ENCODE measurements at places on chromosomes 1 and 21.

- no peak for DNase-seq
These were observed 1.3 kb downstream of the RIMS3 start for GRCh38 chr1:40664167-40664537.

DNA sequence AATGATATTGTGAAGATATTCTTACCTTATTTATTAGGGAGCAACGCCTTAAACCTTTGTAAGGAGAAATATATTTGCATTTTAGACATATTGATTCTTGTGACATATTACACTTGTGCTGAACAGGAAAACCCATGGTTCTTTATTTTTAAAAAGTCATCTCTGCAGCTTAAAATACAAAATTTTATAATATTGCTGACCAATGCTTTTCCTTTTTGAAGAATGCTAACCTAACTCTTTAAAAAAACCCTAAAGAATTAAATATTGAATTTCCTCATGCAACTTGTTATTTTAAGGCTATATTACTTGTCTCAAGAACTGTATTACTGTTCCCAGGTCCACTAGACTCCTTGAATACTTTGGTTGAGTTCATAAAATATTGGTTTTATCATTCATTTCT is 99.0 kb downstream of the NEK7 start:
- no peak for DNase-seq

GRCh38 chr1:241639623-241640148 is 483 bp downstream of the CHML start:
- DNase-seq, result no peak

- no peak for DNase-seq
These were observed at the start of gene TTC39A for GRCh38 chr1:51330331-51331201. TTC39A (minus strand) TSS chr1:51330562; CDS start chr1:51330477, 85 bp downstream.

DNA sequence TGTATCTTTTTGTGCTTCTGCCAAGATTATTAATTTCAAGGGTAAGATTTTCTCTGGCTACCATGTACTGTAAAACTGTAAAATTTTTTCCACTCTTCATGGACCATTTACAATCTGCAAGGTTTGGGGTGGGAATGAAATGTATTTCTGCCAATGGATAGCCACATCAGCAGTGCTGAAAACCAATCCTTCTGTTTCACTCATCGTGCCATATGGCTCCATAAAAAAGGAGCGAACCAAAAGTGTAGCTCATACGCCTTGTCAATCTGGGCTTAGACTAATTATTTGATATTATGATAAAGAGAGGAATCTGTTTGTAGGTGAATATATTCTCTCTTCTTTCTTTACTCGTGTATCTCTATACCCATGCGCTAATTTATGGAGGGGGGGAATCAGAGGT is 3.0 kb upstream of the SLC44A5 start:
- no peak for DNase-seq

DNA sequence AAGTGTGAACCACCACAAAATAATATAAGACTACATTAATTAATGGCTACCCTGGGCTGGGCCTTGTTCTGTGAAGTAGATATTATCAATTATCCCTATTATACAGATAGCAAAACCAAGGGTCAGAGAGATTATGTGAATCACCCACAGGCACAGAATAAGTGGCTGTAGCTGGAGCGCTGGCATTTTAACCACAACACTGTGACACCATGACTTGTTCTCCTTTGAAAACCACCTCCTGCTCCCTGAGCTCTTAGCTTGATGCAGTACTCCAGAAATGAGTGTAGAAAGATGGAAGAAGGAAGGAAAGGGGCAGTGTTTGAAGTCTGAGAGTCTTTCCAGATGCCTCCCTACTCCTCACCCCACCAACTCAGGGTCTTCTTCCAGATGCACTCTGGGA is 29.5 kb upstream of the JUN start:
- no peak for DNase-seq

- no peak for DNase-seq
These were observed 556.5 kb upstream of the BRINP3 start for GRCh38 chr1:191034132-191034531.

- DNase-seq, result no peak
These were observed 12.1 kb downstream of the TRAPPC3 start for GRCh38 chr1:36137226-36137625.

DNA sequence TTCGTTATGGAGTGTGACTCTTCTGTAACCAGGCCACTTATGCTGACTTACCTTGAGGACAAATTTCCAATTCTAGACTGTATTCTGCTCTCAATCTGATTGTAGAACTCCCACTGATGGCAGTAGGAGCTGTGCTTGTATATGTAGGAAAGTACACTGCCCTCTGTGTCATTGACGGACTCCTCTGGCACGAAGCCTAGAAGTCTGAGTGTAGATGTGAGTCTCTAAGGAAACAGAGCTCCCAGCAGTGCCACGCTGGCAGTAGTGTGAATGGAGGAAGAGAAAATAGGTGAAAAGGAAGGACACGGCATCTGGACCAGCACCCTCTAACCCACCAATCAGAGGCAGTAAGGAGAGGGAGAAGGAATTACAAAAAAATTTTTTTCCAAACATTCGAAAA is 130.4 kb upstream of the ADGRL2 start:
- peak; percentile 87 for DNase-seq

GRCh38 chr1:183079712-183080388 is 56.6 kb downstream of the LAMC1 start:
- no peak for DNase-seq

DNA sequence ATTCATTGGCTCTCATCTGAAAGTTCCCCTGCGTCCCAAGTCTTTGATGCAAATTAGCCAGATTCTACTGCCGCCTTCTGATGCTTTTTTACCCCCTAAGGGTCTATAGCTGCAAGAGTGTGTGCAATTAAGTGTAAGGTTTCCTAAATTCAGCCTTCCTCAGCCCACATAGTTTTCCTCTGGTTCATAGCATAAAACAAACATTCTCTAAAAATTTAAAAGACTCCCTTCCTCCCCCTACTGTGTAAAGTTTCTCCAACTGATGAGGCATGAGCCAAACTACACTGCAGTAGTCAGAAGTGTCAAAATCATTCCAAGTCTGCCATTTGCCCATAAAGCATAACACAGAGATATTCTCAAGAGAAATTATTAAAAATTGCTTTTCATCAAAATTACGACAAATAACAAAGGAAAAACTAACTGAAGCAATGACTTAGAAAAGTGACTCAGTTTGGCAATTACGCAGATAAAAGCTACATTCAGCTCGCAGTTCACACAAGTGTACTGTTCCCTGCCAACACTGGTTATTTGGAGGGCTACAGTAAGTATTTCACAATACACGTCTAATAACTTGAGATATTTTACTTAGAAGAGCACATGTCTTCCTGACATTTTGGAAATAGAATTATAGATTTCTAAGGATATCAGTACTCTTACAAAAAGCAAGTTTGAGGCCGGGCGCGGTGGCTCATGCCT is 15.4 kb downstream of the KCNH1 start:
- DNase-seq, result no peak

DNA sequence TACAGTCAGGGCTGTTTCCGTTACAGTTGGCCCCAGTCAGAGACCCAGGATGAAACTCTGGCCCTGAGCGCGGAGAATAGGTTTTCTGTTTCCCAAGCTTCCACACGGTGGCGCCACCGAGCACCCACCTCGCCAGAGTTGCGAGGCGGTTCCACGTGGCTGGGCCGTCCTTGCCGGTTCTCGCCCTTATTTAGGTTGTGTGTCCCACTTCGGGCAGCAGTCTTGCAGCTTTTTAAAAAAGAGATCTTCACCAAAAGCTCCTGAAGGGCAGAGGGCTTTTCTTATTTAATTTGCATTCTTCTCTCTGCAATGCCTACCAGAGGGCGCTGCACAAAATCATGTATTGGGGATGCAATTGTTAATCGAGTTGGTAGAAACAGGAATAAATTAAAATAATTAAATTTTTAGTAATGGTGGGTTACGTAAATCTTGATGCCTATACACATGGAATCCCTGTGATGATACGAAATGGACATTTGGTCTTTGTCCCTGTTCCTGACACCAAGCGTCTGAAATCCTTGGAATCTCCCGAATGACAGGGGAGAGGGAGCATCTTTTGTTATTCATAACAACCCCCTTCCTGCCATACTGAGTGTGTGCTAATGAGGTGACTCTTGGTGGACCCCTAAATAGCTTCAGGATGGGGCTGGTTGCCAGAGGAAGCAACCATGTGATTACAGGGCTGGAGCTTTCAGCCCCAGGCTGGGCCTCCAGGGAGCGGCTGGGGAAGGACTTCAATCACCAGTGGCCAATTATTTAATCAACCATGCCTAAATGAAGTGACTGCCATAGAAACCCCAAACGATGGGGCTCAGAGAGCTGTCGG is 5.6 kb upstream of the S100A7 start:
- DNase-seq, result no peak

GRCh38 chr1:67700220-67700619 is 15.2 kb downstream of the GADD45A start:
- no peak for DNase-seq

DNA sequence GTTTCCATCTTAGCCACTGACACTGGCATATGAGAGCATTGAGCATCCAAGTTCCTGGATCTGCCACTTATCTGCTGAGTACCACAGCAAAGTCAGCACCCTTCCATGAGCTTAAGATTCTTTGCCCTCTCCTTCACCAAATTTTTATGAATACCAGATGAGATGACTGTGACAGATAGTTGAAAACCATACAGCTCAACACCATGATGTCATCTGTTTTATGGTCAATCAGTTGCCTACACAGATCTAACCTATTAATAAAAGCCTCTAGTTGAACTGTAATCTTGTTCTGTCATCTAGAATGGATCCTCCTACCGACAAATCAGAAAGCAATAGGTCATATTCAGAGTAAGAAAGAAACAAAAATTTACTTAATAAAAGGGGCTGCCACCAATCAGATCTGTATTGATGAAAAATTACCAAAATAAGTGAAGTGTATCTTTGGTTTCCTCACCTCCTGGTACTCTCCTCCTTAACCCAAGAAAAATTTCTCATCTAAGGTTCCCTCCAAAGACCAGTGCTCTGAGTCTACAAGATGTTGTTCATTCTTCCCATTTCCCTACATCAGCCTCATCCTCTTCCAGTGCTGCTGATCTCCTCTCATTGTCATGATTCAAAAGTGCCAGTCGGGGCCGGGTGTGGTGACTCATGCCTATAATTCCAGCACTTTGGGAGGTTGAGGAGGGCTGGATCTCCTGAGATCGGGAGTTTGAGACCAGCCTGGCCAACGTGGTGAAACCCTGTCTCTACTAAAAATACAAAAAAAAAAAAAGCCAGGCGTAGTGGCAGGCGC is 138.8 kb upstream of the CTTNBP2NL start:
- no peak for DNase-seq

GRCh38 chr21:30194701-30195299 is 21.1 kb downstream of the CLDN8 start:
- no peak for DNase-seq

GRCh38 chr1:184517130-184517529 is 130.3 kb downstream of the C1orf21 start:
- DNase-seq, result no peak

GRCh38 chr1:228240411-228241240 is 32.8 kb downstream of the OBSCN start:
- no peak for DNase-seq

GRCh38 chr1:29953961-29954360 is 717.6 kb downstream of the PTPRU start:
- no peak for DNase-seq

DNA sequence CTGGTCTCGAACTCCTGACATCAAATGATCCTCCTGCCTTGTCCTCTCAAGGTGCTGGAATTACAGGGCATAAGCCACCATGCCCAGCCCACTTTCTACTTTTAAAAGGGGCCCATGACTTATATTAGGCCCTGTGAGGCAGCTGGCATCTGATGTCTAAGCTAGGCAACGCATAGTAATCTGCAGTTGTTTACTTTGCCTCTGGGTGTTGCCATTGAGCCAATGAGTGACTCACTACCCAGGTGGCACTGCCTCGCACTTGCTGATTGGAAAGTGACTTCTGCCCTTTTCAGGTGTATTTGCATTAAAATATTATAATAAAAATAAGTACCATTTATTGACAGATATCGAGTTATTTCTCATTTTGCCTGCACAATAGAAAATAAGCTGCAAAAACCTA is 84.9 kb downstream of the KIF14 start:
- no peak for DNase-seq

DNA sequence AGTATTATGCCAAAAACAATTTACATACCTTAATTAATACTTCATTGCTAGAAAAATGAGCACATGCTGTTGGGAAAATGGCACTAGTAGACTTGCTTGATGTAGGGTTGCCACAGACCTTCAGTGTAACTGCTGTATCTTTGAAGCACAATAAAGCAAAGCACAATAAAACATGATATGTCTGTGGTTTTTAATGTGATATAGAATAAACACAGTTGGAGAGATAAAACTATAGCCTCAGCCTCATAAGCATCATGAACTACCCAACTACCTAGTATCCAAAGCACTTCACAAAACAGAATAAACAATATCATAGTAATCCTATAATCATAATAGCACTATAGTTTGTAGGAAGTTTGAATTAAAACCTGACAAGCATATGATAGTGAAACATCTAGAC is 143.5 kb downstream of the SYT14 start:
- DNase-seq, result no peak

DNA sequence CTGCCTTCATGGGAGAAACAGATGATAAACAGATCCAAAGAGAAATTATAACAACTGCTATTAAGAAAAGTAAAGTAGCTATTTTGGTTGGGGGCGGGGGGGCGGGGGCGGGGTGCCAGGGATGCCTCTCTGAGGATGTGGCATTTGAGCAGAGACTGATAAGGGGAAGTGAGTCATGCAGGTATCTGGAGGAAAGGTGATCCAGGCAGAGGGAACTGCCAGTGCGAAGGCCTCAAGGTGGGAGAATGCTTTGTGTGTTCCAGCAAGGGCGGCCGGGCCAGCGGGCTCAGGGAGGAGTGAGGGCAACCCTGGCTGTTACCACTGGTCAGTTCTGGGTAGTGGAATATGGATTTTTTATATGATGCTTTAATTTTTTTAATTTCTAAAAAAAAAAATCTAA is 7.0 kb upstream of the TNFRSF1B start:
- no peak for DNase-seq

DNA sequence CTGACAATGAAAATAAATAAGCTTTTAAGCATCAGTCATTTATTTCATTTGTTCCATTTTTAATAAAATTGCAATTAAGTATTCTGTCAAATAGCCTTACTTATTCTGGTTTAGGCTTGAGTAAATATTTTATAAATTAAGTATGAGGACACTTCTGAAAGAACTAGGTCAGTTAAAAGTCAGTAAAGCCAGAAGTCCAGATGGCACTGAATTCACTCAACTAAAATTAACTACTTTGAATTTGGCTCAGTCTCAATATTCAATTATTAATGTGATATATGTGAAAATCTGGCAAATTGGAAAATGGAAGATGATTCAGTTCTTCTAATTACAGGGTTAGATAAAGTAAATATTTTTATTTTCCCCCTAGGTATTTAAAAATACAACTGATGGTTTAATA is 174.2 kb downstream of the BRINP3 start:
- DNase-seq, result no peak
